ENCODE measurements at places on chromosomes 7 and 10.
A peak's percentile ranks its signal among the peaks of the same experiment; 100 is the strongest.

DNA sequence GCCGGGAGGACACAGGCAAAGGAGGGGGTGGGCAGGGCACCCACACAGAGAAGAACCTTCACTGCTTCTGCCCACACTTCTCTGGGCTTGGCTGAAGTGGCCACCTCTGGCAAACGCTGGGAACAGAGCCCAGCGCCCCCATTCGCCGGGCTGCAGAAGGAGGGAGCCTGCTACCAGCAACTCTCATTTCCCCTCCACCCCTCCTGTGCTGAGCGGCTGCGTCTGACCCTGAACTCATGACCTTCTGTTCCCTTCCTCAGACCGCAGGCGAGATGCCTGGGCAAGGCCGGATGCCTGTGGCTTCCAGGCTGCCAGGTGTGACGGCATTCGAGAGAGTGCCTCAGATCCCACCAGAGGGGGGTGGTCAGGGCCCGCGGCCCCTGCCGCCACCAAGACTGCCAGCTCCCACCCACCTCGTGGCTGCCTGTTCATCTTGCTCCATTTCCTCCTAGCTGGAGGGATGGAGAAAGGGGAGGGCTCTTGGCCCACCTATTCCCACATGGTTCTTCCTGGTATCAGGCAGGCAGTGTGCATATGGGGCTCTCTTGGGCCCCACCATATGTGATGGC is 19.8 kb downstream of the DNAJB12 start:
- DNase-seq = no peak

DNA sequence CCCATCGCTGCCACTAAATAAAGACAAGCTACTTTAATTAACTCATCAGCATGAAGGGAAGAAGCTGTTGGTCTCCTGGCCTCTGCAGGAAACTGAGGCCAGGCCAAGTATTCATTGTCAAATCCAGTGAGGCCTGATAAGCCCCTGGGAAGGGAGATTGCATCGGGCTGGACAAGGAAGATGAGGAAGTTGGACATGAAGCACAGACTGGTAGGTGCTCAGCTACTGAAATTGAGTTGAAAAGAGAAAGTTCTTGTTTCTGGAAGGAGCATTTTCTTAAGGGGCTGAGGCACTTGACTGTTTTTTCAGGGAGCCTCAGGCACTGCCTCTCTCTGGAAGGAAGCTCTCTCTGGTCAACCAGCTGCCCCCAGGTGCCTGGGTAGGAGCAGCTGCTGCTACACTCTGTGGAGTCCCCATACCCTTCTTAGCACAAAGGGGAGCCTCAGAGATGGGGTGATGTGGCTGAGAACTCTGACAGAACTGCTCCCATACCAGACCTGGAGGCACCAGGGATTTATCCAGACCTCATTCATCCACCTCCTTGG is 90.3 kb upstream of the IKZF1 start:
- DNase-seq = no peak

- no peak for DNase-seq
Measured at GRCh38 chr10:96902117-96902516, 70.0 kb downstream of the LCOR start.

DNA sequence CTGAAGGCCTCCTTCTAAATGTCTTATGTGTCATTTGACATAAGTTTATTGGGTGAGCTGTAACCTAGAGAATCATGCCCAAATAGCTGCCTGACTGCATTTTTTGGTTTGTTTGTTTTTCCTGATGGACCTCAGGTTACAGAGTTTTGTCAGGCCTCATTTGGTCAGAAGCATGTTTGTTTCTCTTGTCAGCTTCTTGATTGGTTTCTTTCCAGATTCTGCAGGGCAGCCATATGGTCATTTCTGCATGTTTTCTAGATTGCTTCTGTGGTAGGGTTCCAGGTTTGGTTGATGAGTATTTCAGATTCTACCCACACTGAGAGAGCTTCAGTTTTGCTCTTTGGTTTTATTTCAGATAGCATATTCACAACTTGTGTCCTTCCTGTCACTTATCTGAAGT is 28.0 kb downstream of the GLCCI1 start:
- DNase-seq = peak; percentile 51

GRCh38 chr10:69757206-69757552 is 44.5 kb upstream of the COL13A1 start:
- DNase-seq = no peak
